ENCODE measurements at places on chromosomes 16 and 17.

GRCh38 chr16:49354101-49354500, 19.5 kb upstream of the C16orf78 start:
- DNase-seq: no peak

- DNase-seq: no peak
Measured at GRCh38 chr16:84874983-84875382, 55.2 kb downstream of the CRISPLD2 start.

- no peak for DNase-seq
Measured at GRCh38 chr16:8489580-8489979, 100.7 kb downstream of the TMEM114 start.

DNA sequence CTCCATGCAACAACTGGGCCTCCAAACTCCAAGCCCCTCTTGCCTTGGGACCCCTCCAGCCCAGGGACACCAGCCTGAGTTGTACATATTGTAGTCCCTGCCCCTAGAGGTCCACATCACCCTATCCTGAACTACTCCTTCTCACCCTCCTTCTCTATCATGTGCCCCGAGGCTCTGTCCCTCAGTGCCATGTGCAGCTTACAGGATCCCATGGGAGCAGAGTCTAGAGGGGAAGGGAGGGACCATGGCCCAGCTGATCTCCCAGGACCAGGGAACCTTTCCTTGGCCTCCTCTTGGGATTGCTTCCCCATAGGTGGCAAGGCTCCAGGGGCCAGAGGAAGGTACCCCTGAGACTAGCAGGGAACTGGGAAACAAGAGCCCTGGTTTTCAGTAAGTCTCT, 35.3 kb downstream of the TMEM132E start:
- DNase-seq: no peak

- peak; percentile 65 for DNase-seq
Measured at GRCh38 chr16:2147981-2148671, at the start of gene RAB26. TSS of gene RAB26 (plus strand) at chr16:2148625. CDS start at chr16:2148784, 159 bp downstream.

GRCh38 chr17:42653179-42654124, 5.6 kb upstream of the TUBG2 start:
- DNase-seq: no peak

- DNase-seq: no peak
Measured at GRCh38 chr16:86512301-86512859, 2.1 kb downstream of the FOXF1 start.

GRCh38 chr17:76995387-76996105, 127.3 kb downstream of the MGAT5B start:
- no peak for DNase-seq

DNA sequence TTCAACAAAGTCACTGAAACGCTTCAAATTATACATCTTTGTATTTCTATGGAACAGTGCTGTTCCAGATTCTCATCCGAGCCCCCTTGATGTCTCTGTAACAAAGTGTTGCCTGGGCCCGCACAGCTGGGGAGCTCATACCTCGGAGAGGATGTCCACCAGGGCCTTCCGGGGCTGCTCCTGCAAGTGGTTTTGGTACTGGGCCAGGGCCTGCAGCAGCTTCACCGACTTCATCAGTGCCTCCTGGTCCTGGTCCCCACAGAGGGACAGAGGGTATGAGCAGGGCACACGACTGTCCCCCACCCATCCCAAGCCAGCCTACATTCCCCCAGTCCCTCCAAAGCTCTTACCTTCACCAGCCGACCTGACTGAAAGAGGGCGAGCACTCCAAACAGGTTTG, 1.5 kb downstream of the MYBBP1A start:
- no peak for DNase-seq

- DNase-seq: no peak
Measured at GRCh38 chr17:64617125-64617780, 44.9 kb downstream of the SMURF2 start.

GRCh38 chr17:48240562-48241130, 133.1 kb downstream of the SNX11 start:
- DNase-seq: no peak

- DNase-seq: no peak
Measured at GRCh38 chr17:48155889-48156611, 48.5 kb downstream of the SNX11 start.

DNA sequence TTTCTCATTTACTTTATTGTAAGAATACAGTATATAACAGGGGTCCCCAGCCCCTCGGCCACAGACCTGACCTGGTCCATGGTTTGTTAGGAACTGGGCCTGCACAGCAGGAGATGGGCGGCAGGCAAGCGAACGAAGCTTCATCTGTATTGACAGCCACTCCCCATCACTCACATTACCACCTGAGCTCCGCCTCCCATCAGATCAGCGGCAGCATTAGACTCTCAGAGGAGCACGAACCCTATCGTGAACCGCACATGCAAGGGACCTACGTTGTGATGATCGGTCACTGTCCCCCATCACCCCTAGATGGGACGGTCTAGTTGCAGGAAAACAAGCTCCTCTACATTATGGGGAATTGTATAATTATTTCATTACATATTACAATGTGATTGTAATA, 410.6 kb downstream of the SLC39A11 start:
- DNase-seq: no peak
